ENCODE measurements at places on chromosomes 3 and 15.
A peak's percentile ranks its signal among the peaks of the same experiment; 100 is the strongest.

DNA sequence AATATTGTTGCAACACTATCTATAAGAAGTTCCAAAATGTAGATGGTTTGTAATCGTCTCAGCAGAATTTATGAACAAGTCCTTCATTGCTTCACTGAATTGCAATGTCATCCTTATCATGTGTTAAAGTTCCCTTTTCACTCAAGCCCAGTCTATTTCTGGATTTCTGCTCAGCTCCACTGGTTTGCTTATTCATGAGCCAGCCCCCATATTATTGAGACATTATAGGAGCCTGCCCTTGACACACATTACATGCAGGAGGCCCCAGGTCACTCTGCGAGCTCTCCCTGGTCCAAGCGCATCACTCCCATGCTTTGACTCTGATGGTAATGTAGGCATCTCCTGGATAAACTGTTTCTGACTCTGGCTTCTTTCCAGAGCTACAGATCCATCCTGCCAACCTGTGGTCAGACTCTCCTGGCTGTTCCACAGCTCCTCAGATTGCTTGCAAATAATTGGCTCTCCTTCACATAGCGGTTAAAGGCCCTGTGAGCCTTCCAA lies 56.9 kb downstream of the ABTB1 start:
- no peak for DNase-seq

DNA sequence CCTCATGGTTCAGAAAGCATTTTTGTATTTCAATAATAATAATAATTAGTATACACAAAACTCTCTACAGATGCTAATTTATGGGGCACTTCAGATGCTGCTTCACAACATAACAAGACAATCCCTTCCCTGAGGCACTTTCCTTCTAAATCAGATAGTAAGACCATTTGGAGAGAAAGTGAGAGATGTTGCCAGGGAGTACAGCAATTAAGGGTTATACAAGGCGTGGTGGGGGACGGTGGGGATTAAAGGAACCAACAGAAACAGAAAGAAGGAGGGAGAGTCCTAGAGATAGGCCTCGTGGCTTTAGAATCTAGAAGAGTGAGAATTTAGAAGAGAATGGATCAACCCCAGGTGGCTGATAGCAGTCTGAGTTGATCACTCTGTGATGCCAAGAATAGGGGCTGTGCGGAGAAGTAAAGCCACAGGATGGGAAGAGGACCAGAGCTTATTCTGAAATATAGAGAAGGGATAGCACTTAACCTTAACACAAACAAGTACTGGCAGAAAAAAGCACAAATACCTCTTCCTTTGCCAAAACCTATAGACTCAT lies 76.9 kb downstream of the ETFA start:
- no peak for DNase-seq

- no peak for DNase-seq
These were observed 27.7 kb upstream of the SSR3 start for GRCh38 chr3:156582532-156583183.

GRCh38 chr15:44087578-44088465 lies 107.2 kb downstream of the FRMD5 start:
- peak; percentile 54 for DNase-seq

- DNase-seq = no peak
These were observed 53.9 kb upstream of the TASOR start for GRCh38 chr3:56737006-56737405.

DNA sequence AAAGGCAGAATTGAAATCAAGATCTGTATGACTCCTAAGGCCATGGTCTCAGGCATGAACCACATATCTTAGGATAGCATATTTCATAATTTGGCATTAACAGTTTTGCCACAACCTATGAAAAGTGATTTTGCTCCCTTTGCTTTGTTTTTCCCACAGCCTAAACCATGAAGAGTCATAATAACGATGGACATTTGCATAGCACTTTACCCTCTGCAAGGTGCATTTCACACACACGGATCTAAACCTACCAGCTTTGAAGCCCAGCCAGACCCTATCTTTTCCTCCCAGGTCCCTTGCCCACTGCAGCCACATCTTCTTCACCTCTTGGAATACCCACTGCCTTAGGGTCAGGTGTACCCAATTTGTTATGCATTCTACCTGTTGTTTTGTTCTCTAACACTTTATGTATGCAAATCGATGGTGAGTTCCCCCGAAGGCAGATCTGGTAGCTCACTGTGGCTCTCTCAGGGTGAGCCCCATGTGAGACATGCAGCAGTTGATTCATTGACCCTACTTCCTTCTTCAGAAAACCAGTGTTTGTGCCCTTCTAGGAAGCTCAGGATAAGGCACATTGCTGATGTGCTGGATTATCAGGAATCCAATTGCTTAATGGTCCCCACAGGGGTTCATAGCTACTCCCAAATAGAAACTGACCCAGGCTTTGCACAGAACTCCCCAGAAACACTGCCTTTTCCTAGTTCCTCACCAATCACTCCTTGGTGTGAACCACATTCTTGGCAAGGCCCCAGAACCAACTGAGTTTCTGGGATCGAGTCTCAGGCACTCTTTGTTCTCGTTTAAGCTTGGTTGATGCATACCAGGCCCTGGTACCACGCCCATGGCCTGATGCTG lies 8.7 kb downstream of the ARHGAP31 start:
- no peak for DNase-seq

DNA sequence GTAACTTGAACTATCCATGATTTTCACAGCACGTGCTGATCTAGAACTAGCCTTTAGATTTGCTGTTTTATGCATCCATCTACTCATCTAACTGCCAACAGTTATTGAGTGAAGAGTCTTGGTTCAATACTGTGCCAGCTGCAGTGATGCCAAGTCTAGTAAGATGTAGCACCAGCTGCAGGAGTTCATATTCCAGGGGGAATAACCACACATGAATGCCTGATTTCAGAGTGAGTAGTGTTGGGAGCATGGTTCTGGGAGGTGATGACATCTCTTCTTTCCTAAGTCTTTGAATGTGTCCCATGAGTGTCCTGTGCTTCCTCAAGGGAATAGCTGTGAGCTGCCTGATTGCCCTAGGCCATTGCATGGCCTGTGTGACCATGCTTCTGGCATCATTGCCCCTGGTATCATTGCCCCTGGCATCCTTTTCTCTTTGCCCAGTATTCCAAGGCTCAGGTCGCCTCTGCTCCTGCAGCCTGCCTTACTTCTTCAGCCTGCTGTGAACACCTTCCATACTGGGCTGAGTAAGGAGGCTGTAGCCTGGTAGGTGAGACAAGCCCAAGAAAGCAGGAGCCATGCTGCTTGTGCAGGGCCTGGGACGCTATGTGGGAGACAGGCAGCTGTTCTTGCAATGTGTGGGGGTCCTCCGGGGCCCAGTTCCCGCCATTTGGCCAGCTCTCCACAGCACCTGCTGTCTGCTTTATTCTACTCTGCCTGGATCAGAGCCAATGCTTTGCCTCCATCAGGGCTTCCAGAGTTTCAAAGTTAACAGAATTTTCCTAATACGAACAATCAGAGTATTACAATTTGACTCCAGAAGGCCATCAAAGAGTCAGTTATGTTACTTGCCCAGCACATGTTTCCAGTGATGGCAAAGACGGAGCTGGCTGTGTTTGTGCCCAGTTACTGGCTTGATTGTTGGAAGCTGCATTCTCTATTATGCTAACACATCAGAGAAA lies 73.2 kb downstream of the CLSTN2 start:
- no peak for DNase-seq

GRCh38 chr3:100089812-100090668 lies 24.3 kb downstream of the FILIP1L start:
- no peak for DNase-seq

DNA sequence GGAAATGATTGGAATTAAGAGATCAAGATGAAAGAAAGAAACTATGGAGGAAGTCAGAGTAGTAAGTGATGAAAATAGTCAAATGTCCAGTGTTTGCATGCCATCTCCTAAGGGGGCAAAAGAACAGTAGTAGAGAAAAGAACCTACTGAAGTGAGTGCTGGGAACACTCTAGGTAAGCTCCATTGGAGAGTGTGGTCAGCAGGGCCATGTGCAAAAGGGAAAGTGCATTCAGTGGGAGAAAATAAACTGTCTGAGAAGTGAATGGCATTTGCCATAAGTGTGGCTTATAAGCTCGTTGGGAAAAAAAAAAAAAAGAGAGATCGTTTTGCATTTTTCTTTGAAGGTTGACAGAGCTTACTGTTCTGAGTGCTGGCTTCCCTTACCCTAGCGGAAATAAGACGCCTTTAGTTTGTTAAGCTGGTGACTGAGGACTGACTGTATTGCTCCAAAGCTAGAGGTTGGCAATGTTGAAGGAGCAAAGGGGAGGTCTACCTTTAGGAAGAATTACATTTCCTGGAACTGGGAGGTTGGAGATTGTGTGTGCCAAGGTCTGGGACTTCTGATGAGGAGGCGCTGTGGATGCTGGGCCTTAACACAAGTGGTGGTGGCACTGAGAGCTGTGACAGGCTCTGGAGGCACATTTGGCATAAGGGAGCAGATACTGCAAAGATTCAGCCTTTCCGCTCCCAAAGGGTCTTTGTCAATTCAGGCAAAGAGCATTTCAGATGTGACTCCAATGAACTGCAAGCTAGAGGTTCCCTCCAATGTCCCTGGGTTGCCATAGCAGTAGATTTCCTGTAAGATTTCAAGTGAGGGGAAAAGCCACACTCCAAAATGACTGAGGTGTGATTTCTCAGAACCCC lies 287.8 kb upstream of the SATB1 start:
- DNase-seq = peak; percentile 37

- DNase-seq = peak; percentile 24
These were observed 43.1 kb upstream of the TP63 start for GRCh38 chr3:189588070-189588469.

DNA sequence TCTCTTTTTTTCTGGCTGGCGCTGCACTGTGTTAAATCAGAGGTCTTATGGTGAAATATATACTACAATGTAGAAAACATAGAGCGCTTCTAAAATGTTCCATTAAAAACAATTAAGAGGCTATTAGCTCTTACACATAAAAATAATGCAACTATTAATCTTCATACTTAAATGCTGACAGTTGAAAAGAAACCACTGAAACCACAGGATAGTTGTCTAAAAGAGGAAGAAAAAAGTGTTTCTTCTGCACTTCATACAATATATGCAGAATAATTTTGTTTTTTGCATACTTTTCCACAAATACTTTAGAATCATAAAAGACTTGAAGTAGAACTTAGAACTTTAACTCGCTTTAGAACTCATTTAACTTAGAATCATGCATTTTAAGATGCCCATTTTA lies 170.5 kb downstream of the PYDC2 start:
- DNase-seq = no peak

Data from retinal pigment epithelial cell (primary cell).